Activated T-cell treated with anti-CD3 and anti-CD28 coated beads for 48 hours (primary cell): ENCODE measurements at places on chromosomes 6 and 20.

DNA sequence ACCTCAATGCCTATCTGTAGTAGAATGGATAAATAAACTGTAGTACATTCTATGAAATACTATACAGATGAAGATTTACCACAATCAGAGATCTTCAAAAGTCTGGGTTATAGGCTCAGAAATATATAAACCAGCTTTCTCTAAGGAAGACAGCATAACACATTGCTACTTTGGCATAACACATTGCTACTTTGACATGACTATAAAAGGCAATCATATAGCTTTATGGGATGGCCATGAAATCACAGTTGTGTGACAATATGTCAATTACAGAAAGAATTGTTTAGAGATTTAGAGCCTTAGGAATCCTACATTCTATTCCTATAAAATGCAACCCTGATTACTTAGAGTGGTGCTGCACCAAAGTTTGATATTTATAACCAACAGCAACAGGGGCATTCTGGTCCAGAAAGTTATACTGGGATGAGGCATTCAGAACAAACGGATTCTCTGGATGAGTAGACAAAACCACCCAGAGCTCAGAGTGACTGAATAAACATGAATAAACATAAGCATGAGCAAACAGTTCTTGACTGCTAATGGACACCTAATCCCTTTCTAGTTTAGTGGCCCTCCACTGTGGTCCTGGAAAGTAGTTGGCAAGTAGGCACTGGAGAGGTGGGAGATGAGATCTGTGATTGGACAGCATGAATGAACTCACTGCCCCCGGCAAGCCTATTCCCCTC, 12.0 kb downstream of the TTI1 start:
- no peak for DNase-seq

DNA sequence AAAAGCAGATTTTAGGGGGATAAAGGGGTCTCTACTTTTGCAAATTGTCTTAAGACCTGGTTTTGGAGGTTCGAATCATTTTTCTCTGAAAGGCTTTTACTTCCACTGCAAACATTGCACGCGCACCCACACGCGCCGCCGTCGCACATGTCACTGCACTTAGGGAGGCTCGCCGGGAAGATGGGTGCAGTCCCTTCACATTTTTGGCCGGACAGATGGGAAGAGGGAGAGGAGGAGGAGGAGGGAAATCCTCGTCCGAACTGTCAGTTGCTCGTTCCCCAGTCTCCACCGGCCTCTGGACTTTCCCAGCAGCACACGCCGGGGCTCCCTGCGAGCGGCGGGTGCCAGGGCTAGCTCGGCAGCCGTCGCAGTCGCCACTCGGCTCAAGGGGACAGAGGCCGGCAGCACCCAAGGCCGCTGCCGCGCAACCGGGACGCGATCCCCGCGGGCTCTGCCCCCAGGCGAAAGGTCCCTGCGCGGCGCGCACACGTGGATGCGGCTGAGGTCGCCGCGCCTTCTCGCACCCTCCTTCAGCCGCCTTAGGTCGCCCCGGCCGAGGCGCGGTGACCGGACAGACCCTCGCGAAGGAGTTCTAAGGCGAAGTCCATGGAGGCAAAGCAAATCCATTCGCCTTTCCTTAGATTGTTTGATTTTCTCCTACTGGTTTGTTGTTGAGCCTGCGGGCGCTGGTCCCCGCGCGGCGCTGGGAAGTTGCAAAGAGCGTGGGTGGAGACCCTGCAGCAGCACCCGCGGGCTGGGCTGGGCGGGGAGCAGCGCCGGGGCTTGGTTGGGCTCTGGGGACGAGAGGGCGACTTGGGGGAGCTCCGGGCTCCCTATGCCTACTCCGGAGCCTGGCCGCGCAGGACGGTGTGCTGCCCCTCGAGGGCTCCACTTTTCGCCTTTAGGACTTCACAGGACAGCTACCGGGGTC, 1.2 kb downstream of the MYB start:
- DNase-seq = peak; percentile 49

GRCh38 chr6:56327946-56328727, 80.8 kb upstream of the COL21A1 start:
- DNase-seq = no peak

- DNase-seq = no peak
These were observed 345.6 kb downstream of the CDC5L start for GRCh38 chr6:44733126-44733525.

- no peak for DNase-seq
These were observed 73.4 kb downstream of the FUT9 start for GRCh38 chr6:96089173-96089572.

- DNase-seq = no peak
These were observed 42.0 kb downstream of the THEMIS start for GRCh38 chr6:127858727-127859391.

GRCh38 chr6:69917834-69918233, 51.5 kb downstream of the COL19A1 start:
- no peak for DNase-seq

DNA sequence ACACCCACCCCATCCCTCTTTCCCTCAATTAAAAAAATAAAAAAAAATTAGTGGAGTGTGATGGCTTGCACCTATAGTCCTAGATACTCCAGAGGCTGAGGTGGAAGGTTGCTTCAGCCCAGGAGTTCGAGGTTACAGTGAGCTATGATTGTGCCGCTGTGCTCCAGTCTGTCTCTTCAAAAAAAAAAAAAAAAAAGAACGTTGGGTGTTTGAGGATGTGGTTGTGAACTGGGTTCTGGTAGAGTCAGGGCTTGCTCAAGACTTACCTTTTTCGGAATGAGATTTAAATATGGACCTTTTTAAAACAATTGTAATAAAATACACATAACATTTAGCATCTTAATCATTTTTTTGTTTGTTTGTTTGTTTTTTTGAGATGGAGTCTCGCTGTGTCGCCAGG, 211.9 kb downstream of the OR2B2 start:
- DNase-seq = no peak

DNA sequence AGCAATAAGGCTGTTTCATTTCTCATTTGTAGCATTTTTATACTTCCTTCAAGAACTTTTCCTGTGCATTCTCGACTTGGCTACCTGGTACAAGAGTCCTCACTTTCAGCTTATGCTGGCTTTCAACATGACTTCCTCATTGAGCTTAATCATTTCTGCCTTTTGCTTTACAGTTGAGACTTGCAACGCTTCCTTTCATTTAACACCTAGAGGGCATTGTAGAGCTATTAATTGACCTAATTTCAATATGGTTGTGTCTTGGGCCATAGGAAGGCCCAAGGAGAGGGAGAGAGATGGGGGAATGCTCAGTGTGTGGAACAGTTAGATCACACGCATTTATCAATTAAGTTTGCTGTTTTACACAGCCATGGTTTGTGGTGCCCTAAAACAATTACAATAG, 37.2 kb downstream of the SLC22A2 start:
- no peak for DNase-seq

DNA sequence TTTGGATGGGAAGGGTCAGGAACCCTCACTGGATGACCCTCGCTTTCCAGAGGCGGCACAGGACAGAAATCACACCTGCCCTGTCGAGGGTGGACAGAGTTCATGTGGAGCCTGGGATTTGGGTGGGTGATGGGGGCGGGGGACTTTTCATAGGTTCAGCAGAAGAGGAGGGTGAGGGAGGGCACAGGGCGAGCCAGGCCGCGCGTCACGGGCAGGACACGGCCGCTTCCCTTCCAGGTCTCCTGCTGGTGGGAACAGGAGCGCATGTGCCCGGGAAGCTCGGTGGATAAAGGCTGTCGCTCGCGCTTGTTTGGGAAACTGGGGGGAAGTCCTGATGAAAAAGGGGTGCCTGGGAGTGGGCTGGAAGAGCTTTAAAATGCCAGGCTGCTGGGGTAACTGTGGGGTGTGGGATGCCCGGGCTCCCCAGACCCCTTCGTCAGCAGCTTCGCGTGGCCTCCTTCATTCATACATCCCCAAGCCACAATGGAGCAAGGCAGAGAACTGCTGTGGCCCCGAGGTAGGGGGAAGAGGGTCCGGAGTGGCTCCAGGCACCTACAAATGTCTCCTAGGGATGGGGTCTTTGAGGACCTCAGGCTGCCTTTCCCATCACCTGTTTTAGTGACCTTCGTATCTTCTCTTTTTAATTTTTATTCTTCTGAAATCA, 102.2 kb downstream of the DACT2 start:
- no peak for DNase-seq

- no peak for DNase-seq
These were observed 21.7 kb downstream of the UCKL1 start for GRCh38 chr20:63934271-63935068.

GRCh38 chr6:26457264-26457805, 420 bp upstream of the BTN2A1 start:
- DNase-seq = no peak

DNA sequence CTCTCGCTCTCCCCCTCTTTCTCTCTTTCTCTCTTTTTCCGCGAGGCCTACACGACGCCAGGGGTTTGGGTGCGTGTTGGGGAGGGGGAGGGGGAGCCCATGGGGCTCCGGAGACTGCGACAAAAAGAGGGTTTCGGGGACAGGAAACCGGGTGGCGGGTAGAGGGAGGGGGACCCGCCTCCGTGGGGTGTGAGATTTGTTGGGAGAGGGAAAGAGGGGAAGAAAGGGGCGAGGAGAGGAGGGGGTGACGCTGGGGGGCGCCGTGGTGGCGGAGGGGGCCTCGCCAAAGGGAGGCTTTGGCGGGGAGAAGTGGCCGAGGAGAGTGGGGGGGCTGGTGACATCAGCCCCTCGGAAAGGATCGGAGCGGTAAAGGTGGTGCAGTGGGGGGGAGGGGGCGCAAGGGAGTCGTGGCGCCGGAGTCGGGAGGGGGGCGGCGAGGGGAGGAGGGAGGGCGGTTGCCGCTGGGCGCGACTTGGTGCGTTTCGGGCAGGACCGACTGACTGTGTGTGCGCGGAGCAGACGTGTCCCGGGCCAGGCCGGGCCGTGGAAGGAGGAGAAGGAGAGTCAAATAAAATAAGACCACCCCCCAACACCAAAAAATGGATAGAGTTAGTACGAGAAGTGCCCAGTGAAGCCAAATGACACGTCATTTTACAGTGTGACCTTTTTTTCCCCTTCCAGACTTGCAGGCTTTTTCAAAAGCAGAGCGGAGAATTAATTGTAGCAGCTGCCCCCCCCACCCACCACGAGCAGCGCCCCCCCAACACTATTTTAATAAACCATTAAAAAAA, 39.8 kb downstream of the GNAS start:
- DNase-seq = peak; percentile 77
